ENCODE measurements at places on chromosomes 1 and 21.

DNA sequence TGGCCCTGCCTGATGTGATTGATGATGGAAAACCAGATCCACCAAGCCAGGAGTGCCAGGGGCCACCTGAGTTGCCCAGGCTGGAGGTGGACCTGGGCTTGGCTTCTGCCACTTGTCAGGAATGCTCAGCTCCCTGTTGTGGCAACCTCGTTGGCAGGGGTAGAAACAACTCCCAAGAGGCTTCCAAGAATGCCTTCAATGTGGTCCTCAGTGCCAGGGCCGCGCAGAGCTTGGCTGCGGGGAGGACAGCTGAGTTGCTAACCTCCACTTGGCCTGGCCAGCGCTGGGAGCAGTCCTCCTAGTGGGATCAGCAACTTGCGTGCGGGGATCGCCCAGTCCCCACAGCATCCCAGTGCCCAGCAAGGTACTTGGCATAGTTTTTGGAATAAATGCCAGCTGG is 9.0 kb downstream of the MYOM3 start:
- no peak for DNase-seq

DNA sequence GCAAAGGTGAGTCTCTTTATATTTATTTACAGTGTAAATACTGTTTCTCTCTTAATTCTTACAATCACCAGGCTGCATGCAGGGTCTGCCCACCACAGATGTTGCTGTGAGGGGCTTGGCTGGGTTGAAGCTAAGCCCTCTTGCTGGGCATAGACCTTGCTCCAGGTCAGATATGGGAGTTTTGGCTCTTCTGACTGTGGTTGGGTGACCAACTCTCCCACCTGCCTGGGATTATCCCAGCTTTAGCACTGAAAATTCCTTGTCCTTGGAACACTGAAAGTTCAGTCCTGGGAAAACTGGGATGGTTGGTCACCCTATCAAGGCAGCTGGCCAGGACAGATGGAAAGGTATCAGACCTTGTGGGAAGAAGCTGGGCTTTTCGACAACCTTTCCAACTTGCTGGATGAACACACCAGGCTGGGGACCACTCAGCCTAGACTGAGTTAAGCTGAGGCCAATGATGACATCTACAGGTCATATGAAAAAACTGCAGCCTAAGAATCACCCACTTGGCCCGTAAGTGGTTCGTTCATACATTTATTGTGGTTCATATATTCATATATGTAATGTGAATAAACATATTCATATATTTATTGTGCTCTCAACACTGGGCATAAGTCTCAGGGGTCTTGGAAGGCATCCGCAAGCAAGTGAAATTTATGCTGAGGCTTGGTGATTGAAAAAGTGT is 26.6 kb upstream of the HPDL start:
- DNase-seq, result no peak

GRCh38 chr1:93253516-93253915 is 73.0 kb downstream of the CCDC18 start:
- DNase-seq, result no peak

DNA sequence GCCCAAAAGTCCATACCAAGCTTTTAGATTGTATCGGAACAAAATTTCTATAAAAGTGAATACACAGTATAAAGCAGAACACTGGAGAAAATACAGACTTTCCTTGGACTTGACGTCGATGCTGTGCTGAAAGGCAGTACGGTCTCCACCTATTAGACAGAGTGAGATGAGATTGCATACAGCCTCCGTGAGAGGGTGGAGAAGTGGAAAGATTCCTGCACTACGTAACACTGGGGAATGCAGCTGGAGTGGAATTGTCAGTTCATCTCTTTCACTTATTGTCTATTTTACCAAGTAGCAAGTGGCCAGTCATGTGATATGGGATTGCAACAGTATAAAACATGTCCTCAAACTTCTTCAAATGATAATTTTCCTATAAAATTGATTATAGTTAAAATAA is 209.5 kb downstream of the ZP4 start:
- DNase-seq, result no peak

DNA sequence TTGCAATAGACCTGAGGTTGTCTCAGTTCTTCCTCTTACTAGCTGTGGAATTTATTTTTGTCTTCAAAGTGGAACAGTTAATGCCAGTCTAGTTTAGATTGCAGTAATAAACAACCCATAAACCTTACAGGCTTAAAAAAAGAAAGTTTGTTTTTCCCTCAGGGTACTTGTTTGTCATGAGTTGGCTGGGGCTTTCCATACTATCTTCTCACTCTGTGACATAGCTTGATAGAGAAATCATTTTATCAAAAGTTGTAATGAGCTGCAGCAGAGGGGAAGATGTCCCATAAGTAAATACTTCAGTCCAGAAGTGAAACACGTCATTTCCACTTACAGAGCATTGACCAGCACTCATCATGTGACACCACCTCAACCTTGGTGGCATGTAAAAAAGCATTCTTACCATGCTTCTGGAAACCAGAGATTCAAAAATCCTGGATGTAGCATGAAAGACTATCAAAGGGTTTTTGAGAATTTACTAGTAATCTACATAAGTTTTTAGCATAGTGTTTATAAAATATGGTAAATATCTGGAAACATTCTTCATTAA is 62.8 kb upstream of the COL11A1 start:
- no peak for DNase-seq

DNA sequence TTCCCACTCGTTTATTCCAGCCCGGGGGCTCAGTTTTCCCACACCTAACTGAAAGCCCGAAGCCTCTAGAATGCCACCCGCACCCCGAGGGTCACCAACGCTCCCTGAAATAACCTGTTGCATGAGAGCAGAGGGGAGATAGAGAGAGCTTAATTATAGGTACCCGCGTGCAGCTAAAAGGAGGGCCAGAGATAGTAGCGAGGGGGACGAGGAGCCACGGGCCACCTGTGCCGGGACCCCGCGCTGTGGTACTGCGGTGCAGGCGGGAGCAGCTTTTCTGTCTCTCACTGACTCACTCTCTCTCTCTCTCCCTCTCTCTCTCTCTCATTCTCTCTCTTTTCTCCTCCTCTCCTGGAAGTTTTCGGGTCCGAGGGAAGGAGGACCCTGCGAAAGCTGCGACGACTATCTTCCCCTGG is 716 bp downstream of the OLIG2 start:
- no peak for DNase-seq

- peak; percentile 85 for DNase-seq
Measured at GRCh38 chr1:203860396-203861025, 888 bp upstream of the SNRPE start.

DNA sequence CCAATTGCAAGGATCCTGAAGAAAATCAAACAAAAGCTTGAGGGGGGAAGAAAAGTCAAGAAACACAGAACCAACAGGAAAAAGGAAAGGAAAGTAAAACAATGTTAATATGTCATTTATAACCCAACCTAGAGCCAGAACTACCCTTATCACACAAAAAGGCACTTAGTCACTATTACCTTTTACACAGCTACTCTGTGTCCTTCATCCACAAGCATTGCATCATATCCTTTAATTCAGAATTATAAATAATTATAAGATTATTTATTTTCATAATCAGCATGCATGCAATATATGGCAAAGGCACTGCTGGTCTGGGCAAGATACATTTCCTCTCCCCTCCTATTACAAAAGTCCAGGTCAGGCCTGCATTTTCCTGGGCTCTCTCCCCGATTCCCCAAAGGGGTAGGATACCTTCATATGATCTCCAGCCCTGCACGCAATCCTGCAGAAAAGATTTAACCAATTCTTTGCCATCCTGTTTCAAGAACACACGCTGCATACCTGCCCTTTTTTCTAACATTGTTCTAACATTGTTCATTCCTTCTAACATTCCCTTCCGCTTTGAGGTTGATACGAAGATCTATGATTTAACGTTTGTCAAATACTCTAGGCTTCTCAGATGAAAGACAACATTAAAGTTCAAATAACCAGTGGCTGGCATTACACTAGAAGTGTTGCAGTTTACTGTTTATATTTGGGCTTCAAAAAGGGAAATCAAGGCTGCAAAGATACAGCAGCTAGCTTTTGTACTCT is 4.3 kb downstream of the PTPN14 start:
- no peak for DNase-seq

DNA sequence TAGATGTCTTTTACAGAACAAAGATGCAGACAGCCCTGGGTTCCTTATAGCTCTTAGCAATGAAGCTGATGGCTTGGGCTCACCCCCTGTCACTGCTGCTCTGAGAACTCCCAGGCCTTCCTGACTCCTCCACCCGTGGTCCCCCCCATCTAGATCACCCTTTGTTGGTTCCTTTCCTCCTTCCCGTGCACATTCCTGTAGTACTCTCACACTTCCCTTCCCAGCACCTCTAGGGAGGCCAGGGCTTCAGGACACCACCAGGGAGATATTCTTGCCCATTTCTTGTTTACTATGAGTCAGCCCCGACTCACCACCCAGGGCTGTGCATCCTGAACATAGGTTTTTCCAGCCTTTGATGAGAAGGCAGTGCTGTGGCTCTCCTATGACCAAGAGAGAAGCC is 14.4 kb upstream of the NOS1AP start:
- DNase-seq, result peak; percentile 70

Data from epithelial cell of prostate (primary cell).